ENCODE measurements at places on chromosomes 5 and 9.

DNA sequence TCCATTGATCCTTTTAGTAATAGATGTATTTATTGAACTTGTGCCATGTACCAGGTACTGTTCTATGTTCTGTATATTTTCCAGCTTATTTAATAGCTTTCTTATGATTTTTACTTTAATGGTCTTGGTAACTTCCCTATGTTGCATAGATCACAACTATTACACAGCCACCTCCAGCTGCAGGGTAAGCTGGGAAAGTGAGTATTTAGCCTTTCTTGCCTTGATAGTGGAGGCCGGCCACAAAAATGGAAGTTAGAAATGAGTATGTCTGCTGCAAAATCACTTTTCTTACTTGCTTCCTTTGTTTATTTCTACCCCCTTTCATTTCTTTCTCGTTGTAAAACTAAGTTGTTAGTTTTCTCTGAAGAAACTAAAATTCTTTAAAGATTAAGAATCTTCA, 43.1 kb upstream of the ANKDD1B start:
- no peak for DNase-seq

- DNase-seq, result no peak
Measured at GRCh38 chr9:3036333-3036700, 192.4 kb upstream of the PUM3 start.

- no peak for DNase-seq
Measured at GRCh38 chr5:50318220-50318619, 122.9 kb downstream of the EMB start.

GRCh38 chr5:93582677-93583438, at the start of gene NR2F1:
NR2F1 (plus strand) TSS chr5:93583222; CDS start chr5:93585024, 1,802 bp downstream.
- DNase-seq, result peak; percentile 92

DNA sequence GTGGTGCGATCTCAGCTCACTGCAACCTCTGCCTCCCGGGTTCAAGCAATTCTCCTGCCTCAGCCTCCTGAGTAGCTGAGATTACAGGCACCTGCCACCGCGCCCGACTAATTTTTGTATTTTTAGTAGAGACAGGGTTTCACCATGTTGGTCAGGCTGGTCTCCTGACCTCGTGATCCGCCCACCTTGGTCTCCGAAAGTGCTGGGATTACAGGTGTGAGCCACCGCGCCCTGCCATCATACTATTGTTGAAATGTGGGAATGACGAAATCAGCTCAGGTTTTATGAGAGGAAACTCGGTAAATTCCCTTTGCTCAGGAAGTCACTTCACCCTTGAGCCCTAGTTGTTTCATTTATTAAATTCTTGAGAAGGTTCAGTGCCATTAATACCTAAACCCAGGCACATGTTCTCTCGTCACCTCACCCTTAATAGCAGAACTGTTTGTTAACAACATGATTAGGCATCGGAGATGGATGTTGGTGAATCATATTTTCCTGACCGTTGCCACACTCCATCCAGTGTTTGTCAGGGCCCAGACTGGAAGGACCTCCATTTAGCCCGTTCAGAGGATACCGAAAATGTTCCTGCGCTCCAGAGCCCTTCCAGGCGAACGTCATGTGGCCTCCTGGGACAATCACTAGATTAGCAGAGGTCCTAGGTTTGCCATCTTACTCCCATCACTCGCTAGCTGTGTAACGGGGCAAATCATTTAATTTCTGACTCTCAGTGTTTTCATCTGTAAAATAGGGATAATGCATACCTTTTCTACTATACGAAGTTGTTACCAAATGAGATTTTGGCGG, 20.0 kb upstream of the CREBRF start:
- DNase-seq, result no peak

DNA sequence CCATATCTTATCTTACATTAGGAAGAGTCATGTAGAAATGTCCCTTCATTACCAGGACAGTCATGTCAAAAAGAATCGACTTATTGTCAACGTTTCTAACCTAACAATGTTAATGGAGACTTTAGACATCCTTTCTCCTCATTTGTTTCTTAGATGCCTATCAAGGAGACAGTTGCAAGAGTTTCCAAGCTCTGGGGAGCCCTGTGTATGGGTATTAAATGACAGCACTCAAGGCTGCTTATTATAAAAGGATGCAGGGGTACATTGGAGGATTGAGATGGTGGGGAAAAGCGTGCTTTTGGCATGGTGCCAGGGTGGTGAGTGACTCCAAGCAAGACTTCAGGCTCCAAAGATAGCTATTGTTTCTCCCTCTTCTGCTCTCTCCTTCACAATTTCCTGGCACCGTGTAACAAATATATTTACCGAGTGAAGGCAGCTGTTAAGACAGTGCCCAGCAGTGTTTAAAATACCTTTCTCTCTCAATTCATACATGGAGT, 461.3 kb upstream of the CLINT1 start:
- no peak for DNase-seq

- DNase-seq, result no peak
Measured at GRCh38 chr9:12817702-12818101, 42.9 kb downstream of the LURAP1L start.

DNA sequence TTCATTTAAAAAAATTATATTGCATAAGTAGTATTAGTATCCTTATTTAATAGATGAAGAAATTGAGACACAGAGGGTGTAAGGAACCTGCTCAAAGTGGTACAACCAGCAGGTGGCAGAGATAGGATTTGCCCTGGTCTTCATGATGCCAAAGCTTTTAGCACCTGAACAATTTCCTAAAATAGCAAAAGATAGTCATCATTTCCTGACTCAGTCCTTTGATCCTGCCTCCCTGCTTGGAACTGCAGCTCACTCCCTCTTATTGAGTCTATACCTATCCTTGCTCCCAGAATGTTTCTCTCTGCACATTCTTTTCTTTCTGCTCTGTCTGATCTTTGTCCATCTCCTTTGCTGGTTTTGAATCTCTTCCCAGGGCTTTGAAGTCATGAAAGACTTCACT, 155.8 kb downstream of the FRMD3 start:
- no peak for DNase-seq

DNA sequence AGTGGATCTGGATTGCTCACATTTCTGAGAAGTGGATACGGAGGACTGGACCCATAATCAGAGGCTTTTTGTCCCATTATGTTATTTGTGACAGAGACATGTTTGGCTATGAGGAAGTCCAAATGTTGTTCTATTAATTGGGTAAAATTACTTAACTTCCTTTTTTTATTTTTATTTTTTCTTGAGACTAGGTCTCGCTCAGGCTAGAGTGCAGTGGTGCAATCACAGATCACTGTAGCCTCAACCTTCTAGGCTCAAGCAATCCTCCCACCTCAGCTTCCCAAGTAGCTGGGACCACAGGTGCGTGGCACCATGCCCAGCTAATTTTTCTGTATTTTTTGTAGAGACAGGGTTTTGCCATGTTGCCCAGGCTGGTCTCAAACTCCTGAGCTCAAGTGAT, 11.9 kb upstream of the PGGT1B start:
- DNase-seq, result no peak

- DNase-seq, result no peak
Measured at GRCh38 chr5:113156271-113156877, 179.8 kb downstream of the DCP2 start.

DNA sequence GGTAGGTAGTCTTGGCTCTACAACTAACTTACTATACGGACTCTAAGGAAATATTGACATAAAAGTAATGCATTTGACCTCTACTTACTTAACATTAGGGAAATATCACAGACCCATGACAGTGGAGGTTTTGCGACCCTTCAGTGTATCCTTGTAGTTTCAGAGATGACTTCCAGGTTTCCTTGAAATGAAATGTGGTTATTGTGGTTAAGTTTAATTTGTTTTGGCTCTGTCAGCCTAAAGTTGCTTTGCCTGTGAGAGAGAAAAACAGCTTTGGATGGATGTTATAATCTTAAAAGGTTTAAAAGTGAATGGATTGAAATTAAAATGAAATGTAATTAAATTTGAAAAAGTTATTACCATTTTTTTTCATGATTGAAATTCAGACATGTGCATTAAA, 42.9 kb downstream of the LRRTM2 start:
- DNase-seq, result no peak

DNA sequence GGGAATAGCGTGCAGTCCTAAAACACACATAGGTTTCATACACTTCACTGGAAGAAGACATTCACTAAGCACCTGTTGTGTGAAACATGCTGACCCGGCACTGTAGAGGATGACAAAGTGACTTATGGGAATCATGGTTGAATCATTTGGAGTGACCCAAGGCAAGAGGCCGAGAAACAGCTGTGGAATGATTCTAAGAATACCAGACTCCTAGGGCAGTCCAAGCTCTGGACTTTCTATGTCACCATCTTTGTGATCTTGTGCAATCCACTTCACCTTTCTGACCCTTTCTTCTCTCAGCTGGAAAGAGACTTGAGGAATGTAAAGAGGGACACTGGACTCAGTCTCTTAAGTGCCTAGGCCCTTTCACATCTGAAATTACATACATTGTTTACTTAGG, 13.1 kb downstream of the MSANTD3 start:
- no peak for DNase-seq

GRCh38 chr5:118126159-118126558, 862.2 kb downstream of the DTWD2 start:
- no peak for DNase-seq

DNA sequence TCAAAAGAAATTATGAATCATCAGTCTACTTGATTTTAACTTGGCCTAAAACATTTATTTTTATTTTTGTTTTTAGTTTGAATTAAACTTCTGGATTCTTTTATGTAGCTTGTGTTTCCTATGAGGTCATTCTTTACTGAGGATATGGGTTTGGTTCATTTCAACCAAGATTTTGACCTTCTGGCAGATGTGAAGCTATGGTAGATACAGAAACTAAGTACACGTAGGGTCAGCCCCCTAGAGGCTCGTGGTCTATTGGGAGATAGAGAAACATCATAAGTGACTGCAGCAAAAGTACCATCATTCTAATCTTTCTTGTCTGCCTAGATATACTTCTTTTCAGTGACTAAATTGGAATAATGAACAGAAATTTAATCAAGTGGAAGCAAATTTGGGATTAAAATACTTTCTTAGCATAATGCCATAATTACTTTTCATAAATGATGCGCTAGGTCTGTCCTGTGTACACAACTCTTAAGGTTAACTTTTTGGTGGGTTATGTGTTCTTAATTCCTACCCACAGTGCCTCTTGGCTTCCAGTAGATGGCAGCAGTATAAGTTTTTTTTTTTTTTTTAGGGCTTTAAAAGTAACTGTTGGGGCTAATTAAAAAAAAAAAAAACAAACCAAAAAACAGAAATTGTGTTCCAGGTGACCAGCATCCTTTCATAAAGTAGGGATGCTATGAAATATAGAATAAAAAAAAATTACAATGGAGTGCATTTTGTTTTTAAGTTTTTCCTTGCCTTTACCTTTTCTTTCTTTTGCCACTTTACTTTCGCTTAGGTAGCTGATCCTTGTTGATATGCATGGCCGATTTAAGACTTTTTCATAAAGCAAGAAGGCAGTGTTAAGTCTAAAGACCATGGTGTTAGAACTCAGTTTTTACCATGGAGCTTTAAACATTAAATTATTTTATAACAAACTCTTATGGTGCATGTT, 49.9 kb downstream of the LRRTM2 start:
- DNase-seq, result no peak

DNA sequence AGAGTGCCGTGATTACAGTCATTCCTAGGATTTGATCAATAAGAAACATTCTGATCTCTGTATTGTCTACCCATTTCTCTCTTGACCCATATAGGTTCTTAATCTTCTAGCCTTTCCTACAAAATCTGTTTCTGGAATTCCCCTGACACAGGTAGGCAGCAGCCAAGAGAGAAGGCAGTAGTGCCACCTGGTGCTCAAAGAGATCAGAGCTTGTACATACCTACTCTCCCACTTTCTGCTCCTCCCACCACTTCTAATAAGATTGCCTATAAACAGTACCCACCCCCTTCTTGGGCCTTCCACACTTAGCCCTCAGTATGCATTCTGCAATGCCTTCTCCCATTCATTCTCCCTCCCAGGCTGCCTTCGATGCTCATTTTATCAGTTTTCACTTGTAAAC, 117.4 kb upstream of the RORB start:
- DNase-seq, result no peak

- no peak for DNase-seq
Measured at GRCh38 chr5:158553962-158554336, 545.8 kb downstream of the EBF1 start.

DNA sequence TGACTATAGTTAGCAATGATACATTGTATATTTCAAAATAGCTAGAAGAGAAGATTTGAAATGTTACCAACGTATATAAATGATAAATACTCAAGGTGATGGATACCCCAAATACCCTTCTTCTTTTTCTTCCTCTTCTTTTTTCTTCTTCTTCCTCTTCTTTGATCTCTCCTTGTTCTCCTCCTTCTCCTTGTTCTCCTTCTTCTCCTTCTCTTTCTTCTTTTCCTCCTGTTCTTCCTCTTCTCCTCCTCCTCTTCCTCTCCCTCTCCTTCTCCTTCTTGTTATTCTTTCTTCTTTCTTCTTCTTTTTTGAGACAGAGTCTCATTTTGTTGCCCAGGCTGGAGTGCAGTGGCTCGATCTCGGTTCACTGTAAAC, 616 bp upstream of the SPEF2 start:
- no peak for DNase-seq

GRCh38 chr5:143641549-143642355, 170.2 kb upstream of the HMHB1 start:
- DNase-seq, result no peak
